Stimulated activated CD8-positive, alpha-beta memory T cell treated with anti-CD3 and anti-CD28 coated beads, Interleukin-4, amount 100 ng/mL, for 4 hours (primary cell): ENCODE measurements at places on chromosomes 13 and 19.

- no peak for DNase-seq
Observed at GRCh38 chr19:1408300-1409203, 1.2 kb downstream of the DAZAP1 start.

DNA sequence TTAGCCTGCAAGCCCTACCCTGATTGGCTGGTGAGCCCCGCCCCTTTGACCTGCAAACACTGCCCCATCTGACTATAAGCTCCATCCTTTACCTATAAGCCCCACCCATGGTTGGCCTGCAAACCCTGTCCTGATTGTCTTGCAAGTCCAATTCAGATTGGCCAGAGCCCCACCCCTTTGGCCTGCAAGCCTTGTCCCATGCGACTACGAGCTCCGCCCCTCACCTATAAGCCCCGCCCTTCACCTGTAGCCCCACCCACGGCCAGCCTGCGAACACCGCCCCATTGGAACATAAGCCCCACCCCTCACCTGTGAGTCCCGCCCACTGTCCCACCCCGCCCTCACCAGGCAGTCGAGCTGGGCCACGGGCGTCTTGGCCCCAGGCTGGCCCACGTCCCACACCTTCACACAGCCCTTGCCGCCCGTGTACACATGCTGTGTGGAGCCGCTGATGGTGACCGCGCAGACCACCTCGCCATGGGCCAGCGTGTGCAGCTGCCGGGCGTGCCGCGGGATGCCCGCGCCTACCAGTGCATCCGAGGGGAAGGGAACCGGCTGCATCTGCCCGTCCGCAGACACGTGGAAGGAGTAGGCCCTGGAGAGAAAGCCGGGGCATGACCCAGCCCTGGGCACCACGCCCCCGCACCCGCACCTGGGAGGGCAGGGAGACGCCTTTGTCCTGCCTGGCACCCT, 22.9 kb downstream of the TLE2 start:
- DNase-seq, result no peak

DNA sequence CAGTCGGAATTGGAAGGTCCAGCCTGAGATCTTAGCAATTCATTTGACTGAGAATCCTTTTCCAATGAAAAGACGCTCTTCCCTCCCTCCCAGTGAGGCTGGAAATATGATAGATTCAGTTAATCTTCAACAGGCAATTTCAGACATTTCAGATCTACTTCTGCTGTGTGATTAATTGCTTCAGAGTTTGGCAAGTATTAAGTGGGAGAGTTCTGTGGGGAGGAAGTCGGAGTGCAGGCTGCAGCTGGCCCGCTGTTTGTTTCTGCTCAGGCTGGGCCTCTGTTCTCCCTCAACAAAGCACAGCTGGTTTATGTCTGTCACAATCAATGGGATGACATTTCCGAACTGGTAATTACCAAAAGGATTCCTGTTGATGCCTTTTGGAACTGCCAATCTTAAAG, 178.2 kb downstream of the NDFIP2 start:
- no peak for DNase-seq

GRCh38 chr13:59979589-59979988, 184.1 kb downstream of the DIAPH3 start:
- no peak for DNase-seq

- no peak for DNase-seq
Observed at GRCh38 chr13:63948045-63948444, 2532.4 kb upstream of the PCDH20 start.

DNA sequence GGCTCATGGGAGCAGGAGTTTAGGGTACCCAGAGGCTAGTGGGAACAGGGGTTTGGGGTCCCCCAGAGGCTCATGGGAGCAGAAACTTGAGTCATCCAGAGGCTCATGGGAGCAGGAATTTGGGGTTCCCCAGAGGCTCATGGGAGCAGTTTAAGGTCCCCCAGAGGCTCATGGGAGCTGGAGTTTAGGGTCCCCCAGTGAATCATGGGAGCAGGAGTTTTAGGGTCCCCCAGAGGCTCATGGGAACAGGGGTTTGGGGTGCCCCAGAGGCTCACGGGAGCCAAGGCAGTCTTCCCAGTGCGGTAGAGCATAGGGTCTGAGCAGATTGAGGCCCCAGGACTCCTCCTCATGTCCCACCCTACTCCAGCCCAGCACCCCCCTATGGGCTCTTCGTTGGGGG, 8.6 kb upstream of the FLT3LG start:
- no peak for DNase-seq

- DNase-seq, result no peak
Observed at GRCh38 chr19:38714354-38714778, 29.9 kb downstream of the CAPN12 start.

DNA sequence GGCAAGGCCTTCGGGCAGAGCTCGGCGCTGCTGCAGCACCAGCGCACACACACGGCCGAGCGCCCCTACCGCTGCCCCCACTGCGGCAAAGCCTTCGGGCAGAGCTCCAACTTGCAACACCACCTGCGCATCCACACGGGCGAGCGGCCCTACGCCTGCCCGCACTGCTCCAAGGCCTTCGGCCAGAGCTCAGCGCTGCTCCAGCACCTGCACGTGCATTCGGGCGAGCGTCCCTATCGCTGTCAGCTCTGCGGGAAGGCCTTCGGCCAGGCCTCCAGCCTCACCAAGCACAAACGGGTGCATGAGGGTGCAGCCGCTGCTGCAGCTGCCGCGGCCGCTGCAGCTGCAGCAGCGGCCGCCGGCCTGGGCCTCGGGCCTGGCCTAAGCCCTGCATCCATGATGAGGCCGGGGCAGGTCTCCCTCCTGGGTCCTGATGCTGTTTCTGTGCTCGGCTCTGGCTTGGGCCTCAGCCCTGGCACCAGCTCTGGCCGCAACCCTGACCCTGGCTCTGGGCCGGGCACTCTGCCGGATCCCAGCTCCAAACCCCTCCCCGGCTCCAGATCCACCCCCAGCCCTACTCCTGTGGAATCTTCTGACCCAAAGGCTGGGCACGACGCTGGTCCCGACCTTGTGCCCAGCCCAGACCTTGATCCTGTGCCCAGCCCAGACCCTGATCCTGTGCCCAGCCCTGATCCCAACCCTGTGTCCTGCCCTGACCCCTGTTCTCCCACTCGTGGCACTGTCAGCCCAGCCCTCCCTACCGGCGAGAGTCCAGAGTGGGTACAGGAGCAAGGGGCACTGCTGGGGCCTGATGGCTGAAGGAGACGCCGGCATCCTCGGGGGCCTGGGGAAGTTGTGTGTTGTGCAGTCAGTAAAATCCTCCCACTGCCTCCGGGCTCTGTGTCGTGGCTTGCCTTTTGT, 2.0 kb upstream of the MCOLN1 start:
- DNase-seq, result no peak

DNA sequence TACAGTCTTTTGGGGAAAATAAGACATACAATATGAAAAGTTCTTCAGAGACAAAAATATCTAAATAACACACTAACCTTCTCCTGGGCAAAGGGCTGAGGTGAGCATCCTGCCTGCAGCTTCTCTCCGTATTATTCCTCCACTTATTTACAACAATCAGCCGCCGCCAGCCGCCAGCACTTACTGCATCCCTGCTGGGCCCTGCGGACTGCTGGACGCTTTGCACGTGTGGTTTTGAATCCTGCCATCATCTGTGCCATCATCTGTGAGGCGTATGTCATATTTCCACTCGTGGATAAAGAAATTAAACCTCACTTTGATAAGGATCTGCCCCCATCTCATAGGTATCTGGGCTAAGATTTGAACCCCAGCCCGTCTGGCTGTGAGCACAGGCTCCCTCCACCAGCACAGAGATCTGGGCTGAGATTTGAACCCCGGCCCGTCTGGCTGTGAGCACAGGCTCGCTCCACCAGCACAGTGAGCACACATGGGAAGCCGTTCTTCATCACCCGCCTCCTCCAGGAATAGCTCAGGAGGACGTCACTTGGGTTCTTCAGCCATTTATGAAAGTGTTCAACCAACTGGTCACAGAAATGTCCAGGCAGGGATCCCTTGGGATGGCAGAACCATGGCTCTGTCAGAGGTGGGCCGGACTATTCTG, 35.2 kb upstream of the TUBGCP3 start:
- DNase-seq, result no peak

- no peak for DNase-seq
Observed at GRCh38 chr19:3202346-3202745, 16.6 kb downstream of the NCLN start.

GRCh38 chr19:18274219-18274780, at the start of gene IQCN:
Gene IQCN (minus strand): TSS chr19:18274452. CDS start chr19:18269478, 4,974 bp downstream.
- DNase-seq, result no peak

DNA sequence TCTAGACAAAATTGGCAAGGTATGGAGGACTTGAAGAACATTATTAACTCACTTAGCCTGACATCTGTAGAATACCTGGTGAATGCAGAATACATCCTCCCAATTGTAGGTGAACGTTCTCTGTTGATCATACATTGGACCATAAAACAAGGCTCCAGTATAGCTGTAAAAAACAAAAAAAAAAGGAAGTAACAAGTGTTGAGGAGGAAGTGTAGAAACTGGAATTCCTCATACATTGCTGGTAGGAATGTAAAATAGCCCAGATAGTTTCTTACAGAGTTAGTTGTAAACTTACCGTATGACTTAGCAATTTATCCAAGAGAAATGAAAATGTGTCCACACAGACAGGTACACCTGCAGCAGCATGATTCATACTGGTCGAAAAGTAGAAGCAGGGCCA, 44.8 kb downstream of the TSSK6 start:
- DNase-seq, result no peak

DNA sequence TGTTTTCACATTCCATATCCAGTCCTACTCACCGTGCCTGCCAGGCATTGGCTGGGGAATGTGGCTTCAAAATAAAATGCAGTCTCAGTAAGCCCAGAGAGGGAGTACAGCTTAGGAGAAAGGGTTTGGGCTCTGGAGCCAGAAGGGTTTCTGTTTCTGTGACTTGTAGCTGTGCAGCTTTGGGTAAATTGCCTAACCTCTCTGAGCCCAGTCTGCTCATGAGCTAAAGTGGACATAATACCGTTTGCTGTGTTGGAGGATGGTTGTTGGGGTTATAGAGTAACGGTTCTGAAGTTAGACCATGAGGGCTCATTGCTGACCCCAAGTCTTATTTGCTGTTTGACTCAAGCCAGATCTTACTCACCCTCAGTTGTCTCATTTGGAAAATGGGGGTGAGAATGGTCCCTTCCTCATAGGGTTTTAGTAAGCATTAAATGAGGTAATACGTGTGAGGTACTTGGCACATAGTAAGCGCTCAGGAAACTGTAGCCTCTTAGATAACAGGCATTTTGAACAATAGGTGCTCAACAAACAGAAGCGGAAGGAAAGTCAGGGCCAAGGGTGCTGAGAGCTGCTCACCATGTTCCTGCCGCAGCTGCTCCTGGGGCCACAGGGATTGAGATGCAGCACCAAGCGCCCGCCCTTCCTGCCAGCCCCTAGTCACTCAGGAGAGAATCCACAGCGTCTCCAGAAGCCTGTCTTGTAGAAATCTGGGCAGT, 45.5 kb downstream of the C13orf42 start:
- no peak for DNase-seq

GRCh38 chr13:111854403-111854802, 212.5 kb upstream of the SOX1 start:
- DNase-seq, result no peak

DNA sequence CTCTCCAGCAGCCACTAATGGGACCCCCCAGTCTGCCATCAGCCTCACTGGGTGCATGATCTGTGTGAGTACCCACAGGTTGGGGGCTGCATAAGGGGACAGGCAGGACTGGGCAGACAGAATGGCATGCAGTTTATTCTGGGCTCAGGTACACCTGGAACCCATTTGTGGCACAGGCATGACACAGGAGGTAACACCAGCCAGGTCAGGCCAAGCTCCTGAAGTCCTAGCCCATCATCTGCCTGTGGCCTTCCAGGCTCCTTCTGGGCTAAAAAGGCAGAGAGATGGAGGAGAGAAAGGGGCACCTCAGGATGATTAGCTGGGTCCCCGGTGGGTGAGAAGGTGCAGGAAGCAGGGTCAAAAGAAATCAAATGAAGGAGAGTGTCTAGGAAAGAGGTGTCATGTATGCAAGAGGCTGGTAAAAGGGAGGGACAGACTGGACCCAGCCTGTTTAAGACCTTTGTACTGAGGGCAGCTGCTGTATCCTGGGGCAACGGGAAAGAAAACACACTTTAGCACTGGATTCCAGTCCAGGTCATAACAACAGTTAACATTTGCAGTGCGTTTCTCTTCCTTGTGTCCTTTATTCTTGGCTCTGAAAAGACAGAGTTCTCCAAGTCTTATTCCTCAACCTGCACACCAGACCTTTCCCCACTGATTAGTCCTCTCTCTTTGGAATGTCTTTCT, 20.2 kb upstream of the DGKH start:
- DNase-seq, result no peak

GRCh38 chr13:99757756-99758459, 213.7 kb downstream of the ZIC5 start:
- DNase-seq, result no peak

DNA sequence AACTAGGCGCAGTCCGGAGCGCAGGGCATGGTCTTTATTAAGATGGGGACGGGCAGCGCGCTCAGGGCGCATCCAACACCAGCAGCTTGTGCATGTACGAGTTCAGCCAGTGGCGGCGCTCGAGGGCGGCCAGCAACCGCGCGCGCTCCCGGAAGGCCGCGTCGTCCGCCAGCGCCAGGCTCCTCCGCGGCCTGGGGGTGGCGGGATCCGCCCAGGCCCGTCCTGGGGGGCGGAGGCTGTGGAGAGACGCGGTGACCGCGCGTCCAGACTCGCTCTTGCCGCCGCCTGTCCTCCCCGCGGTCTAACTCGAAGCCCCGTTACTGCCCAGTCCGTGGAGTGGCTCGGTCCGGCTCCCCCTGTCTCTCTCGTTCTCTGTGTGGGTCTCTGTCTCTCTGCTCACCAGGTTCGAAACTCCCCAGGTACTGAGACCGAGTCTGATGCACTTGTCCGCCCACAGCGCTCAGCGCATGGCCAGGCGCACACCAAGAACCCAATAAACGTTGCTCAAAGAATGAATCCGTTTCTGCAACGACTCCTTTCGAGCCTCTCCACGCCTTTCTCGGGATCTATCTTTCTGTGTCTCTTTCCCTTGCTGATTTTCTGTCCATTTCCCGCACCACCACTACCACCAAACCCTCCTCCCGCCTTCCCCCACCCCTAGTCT, 702 bp downstream of the PTH2 start:
- no peak for DNase-seq

DNA sequence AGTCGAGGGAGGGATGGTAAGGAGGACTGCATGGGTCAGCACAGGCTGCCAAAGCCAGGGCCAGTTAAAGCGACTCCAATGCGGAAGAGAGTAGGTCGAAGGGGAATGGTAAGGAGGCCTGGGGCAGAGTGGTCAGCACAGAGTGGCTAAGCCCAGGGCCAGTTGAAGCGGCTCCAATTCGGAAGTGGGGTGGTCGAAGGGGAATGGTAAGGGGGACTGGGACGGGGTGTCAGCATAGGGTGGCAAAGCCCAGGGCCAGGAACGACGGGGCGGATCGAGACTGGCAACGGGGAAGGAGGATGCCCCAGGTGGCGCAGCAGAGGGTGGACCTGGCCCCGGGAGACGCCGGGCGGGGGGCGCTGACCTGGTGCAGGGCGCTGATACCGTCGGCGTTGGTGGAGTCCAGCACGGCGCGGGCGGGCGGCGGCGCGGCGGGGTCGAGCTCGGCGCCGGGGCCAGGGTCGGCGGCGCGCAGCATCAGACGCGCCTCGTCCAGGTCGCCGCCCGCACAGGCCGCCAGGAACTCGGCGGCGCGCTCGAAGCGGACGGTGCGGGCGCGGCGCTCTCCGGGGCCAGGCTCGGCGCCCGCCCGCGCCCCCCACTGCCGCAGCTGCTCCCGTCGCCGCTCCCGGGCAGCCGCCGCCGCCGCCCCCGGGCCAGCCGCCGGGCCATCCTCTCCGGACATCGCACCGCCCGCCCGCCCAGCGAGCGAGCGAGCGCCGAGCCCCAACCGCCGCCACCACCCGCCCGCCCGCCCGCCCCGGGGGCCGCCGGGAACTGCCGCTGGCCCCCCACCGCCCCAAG, at the start of gene PPP1R12C:
Gene PPP1R12C (minus strand): TSS at position 779 of the 804 bp plus-strand sequence. CDS start 94 bp downstream, at position 685.
- no peak for DNase-seq

- DNase-seq, result no peak
Observed at GRCh38 chr19:40252395-40252794, 25.9 kb upstream of the CCNP start.
